Fibroblast of skin of scalp (primary cell): ENCODE measurements at places on chromosomes 3 and 15.

DNA sequence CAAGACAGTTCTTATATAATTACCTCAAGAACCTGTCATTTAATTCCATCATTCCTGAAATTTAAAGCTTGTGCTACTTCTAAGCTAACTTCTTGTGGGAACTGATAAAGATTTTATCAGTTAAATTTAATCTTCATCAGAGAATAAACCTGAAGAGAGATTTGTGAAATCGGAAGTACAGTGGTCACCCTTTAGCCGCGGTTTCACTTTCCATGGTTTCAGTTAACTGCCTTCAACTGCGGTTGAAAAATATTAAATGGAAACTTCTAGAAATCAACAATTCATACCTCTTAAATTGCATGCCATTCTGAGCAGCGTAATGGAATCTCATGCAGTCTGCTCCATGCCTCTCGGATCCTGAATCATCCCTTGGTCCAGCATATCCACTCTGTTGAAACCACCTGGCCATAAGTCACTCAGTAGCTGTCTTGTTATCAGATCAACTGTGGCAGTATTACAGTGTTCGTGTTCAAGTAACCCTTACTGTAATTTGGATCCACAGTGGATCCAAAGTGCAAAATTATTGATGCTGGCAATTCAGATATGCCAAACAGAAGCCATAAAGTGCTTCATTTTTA, 626.1 kb downstream of the CADM2 start:
- no peak for DNase-seq

- no peak for DNase-seq
These were observed 4.2 kb upstream of the SH2D7 start for GRCh38 chr15:78087951-78088772.

DNA sequence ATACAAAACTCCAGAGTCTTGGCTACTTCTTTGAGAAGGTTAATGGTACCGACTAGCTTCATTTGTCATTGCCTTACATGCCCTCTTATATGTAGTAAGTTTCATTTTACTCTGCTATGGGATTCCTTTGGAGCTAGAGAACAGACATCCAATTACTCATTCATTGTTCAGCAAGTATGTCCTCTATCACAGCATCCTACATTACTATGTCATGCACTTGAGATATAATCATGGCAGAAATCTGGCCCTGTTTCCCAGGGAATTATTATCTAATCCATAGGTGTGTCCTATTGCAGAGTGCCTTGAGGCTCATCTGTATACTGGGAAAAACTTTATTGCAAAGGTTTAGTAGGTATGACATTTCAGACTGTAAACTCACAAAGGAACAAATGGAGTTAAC, 333.1 kb upstream of the NECTIN3 start:
- no peak for DNase-seq

GRCh38 chr3:181417748-181418147, 294.0 kb upstream of the SOX2 start:
- peak; percentile 12 for DNase-seq

DNA sequence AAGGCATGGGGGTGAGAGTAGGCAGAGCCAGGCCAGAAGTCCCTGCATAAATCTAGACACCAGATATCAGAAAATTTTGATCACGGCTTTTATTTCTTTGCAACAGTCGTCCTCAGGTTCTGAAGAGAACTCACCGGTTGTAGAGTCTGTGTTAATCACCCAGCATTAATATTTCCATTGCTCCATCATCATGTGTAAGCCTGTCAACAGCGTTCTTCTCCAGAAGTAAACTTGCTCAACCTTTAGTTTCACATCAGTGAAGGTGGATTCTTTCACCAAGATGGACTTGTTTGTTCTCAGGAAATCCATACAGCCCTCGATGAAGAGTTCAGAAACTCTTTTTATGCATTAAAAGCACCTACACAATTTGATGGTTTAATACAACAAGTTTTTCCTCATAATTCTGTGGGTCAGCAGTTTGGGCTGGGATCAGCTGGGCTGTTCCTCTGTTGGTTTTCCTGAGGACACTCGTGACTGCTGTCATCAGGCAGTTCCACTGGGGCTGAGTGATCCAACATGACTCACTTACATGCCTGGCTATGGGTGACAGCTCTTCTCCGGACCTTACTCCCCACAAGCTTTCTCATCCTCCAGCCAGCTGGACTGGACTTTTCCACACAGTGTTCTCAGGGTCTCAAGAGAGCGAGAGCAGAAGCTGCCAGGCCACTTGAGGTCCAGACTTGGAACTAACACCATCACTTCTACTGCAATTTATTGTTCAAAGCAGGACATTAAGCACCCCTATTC, 303.4 kb downstream of the ZNF621 start:
- DNase-seq = peak; percentile 26

DNA sequence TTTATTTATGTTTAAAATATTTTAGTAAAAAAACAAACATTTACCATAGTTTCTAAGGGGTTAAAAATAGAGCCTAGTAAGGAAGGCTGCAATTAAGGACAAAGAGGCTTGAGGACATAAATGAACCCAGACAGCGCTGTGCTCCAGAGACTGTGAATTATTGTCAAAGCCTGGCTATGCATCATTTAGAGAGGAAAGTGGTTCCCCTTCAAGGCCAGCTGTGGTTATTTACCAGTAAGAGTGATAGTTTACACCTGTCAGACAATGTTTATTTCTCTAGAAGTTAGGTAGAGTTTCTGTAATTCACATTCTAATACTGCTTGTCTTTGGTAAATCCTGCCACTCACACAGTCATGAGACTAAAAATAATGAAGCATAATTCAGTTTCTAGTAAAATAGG, 32.4 kb upstream of the PIK3R4 start:
- no peak for DNase-seq

- DNase-seq = no peak
These were observed 3.8 kb downstream of the SGO1 start for GRCh38 chr3:20182206-20182605.

DNA sequence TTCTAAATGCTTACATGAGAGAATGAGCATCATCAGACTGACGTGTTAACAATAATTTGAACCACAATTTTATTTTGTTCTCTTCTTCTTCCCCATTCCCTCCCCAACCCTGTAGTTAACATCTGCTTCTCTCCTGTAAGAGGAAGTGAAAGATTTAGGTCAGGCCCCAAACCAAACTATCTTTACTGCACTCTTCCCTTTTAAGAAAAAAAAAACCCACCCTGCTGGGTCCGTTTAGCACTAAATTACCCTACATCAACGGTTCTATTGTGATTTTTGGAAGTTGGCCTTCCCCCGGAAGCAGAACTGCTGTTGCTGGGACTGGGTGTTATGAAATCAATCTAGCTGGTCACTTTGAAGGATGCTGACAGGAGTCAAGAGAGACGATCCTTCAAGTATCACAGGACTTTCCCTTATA, 49.4 kb downstream of the NFKBIZ start:
- no peak for DNase-seq

GRCh38 chr3:183664913-183665381, 29.5 kb downstream of the KLHL24 start:
- DNase-seq = peak; percentile 93

DNA sequence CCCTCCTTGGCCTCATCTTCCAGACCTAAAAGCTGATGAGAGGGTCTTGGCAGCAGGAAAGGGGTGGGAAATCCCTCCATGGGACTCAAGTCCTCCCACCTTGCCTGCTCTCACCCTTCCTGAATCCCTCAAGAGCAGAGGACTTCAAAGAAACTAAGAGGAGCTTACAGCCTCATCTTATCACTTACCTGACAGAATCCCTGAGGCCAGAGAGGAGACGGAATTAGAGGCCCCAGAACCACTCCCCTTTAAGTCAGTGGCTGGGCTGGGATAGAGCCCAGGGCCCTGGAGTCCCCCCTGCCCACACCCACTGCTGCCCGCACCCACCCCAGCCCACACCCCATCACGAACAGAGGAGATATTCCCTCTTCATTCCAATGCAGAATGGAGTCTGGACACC, 15.2 kb downstream of the LOXL1 start:
- no peak for DNase-seq

DNA sequence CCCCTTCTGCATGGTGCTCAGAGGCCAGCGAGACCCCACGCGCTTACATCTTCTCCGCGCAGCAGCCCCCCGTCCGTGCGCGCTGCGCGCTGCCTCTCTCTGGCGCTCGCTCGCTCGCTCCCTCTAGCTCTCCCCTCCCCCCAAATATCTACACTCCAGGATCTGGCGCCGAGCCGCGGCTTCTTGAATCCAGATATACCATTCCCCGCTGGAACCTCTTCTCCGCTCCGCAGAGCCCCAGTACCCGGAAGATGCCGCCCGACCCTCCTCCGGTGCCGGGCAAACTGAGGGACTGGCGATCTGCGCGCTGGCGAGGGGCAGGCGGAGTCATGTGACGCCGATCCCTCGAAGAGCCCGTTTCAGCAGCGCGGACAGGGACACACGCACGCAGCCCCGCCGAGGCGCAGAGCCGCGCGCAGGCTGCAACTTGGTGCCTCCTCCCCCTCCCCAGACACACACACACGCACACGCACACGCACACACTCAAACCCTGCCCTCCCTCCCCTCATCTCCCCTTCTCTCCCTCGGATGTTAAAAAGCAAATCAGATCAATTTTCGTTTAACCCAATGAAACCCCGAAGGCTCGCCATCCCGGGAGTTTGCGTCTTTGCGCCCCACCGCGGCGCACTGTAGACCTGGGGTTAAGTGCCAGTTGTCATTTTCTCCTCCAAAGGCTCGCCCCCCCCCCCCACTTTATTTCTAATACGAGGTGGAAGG, at the start of gene RASGRF1:
TSS of gene RASGRF1 (minus strand) at position 294 of the 717 bp plus-strand sequence. CDS start at position 12, 282 bp downstream.
- DNase-seq = no peak

- DNase-seq = peak; percentile 73
These were observed 178.0 kb downstream of the TPRG1 start for GRCh38 chr3:189349772-189350171.

- DNase-seq = no peak
These were observed 274.5 kb upstream of the C2CD4B start for GRCh38 chr15:62439543-62440016.

GRCh38 chr3:118682921-118683320, 351.7 kb downstream of the IGSF11 start:
- no peak for DNase-seq

DNA sequence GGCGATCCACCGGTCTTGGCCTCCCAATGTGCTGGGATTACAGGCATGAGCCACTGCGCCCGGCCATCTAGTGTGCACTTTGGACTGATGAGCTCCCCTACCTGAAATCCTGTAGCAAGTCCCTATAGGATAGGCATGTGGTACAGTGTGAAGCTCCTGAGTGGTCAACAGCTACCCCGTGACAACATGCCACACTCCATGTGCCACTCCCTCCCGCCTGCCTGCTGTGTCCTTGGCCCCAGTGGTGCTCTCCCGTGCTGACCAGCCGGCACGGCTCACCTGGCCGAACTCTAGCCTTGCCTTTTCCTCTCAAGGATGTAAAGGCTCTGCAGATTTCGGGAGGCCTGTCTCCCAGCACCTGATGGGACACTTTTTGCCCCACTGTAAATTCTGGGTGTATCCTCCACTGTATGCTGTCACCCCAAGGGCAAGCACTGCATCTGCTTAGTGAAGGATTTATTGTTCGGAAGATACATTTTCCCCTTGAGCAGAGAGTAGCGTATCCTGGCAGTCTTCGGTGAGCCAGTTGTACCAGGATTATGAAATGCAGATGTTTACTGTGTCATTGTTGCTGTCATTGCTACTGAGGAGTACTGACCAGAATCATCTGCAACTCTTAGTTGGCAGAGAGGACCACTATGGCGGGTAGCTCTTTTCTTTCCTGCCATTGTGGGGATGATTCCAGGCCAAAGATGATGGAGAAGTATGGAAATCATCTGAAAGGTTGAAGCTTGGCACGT, 64.7 kb downstream of the IGF1R start:
- DNase-seq = no peak

GRCh38 chr3:124982855-124983254, 48.3 kb upstream of the MUC13 start:
- DNase-seq = no peak

DNA sequence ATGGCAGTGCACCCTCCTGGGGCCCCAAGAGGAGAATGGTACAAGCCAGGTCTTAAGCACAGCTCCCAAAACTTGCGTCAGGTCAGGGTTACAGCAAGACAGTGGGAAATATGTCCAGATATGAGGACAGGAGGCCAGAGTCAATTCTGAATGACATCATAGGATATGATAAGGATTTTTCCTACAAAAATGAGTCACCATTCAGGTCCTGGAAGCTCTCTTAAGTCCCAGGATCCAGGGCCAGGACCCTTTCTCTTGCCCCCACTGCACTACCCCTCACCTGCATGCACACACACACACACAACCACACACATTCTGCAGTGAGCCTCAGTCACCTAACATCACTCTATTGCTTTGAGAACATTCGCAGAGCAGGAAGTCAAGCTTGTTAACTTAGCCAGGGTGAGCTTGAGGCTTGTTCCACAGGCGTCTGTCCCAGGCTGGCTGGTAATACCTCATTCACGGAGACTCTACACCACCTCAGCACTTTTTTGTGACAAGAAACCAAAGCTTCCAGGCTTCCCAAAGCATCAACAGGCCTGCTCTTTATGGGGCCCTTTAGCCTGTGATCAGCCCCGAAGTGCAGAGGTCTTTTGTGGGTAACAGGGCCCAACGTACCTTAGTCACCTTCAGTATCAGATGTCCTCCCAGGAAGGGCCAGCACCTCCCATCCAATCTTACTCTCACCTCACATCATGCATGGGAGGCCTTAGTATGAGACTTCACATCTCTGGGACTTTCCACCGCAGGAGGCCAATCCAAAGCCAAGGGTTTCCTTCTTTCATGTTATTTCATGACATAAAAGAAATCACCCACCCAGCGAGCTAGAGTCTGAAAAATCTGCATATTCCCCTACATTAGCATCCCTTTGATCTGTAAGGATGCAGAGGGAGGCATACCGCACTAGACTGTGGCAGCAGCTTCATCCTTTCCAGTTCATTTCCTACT, 74.0 kb upstream of the LIPC start:
- peak; percentile 5 for DNase-seq

GRCh38 chr3:43692971-43693370, 2.2 kb downstream of the ABHD5 start:
- no peak for DNase-seq

DNA sequence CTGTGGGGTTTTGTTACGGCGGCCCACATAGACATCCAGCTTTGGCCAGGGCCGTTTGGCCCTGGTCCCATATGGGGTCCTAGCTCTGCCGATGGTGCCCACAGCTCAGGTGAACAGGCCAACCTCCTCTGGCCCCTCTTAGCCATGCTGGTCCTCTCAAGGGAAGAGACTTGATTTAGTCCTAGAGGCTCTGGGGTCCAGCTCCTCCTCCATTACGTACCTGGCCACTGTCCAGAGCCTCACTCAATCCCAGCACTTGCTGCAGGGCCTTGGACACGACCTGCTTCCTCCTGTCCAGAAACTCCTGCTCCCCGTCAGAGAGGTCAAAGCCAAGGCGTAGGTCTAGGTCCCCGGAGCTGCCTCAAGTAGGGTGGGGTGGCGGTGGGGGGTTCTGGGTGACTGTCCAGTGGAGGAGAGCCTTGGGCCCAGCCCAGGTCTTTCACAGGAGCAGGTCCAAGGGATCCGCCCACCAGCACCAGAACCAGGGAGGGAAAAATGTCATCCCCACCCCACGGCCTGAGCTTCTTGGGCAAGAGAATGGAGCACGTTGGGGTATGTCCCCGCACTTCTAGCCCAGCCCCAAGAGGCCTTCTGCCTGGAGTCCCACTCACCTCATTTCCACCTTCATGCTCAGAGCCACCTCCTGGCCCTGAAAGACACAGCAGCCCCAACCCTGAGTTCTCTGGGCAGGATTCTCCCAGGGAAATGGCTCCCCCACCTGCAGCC, 6.8 kb downstream of the PLA2G4F start:
- no peak for DNase-seq
